Stimulated activated CD8-positive, alpha-beta memory T cell treated with anti-CD3 and anti-CD28 coated beads, Interleukin-12 subunit alpha, Interleukin-12 subunit beta, amount 100 ng/mL, for 4 hours (primary cell): ENCODE measurements at places on chromosomes 12 and 14.

DNA sequence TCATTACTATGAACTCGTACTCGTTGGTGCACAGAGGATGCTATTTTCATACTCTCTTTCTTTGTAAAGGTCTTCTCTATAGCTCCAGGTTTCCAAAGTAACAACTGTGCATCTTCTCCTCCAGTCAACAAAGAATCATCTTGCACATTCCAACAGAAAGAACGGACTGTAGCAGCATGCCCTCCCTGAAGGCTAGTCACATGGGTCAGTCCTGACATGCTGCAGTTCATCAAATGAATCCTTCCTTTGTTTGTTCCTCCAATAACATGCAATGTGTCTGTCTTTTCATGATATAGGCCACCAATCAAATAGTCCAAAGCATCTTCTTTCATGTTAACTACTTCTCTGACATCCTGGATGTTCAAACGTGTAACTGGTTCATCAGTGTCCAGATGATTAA lies 42.9 kb downstream of the WDR89 start:
- DNase-seq, result no peak

DNA sequence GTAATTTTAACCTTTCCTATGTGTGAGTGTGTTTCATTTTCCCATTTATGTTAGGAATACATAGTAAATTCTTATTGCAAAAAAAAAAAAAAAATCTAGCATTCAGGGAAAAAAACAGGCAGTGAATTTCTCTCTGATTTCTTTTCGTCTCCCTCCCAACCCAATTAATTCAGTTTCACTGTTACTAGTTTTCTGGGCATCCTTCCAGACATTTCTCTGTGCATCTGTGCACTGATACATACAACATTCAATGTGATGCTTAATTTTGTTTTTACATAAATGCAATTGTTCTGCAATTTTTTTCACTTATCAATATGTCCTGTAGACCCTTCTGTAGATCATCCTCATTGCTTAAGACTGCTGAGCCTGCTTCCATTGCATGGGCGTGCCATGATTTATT lies 694.3 kb upstream of the TBX3 start:
- no peak for DNase-seq

DNA sequence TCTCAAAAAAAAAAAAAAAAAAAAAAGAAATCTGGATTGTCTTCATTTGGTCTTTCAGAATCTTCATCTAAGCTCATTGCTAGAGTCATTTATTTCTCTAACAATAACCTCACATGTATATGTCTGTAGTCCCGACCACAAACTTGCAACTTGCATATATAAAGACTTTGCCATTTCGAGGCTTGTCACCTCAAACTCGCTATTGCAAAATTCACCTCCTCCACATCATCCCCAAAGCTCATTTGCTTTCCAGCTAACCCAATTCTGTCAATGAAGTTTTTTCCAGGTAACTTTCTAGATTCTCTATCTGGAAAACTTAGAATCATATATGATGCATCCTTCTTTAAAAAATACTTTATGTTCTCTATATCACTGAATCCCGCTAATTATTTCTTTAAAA lies 393.2 kb upstream of the ATXN7L3B start:
- no peak for DNase-seq

DNA sequence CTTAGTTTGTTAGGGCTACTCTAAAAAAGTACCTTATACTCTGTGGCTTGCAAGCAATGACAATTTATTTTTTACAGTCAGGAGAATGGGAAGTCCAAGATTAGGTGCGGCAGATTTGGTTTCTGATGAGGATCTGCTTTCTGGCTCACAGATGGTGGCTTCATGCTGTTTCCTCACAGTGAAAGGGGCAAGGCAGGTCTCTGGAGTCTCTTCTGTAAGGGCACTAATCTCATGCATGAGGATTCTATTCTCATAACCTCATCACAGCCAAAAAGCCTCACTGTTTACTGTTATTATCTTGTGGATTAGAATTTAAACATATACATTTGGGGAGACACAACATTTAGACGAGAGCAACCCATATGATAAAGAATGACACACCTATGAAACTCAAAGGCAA lies 1957.4 kb upstream of the SEL1L start:
- DNase-seq, result no peak

DNA sequence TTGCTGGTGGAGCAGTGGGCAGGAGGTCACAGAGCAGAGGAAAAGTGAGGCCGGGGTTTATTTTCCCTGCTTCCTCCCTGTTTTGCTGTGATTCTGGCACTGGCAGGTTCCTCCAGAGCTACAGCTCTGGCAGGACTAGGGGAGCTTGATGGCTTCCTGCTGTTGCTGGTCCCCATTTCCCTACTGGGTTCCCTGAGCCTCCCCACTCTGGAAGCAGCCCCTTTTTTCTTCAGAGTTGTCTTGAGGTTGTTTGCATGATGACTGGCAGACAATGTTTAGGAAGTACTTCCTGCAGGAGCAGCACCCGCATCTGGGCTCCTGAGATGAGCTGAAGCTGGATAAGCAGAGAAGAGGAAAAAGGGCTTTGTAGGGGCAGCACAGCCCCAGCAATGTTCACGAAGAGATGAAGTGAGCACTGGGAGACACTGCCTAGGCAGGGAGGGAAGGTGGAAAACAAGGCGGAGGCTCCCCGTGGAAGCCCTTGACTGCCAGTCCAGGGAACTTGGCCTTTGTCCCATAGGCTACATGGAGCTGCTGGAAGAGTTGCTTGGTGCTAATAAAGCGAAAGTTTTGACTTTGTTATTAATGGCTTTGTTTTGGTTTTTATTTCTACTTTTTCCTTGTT lies 126.9 kb downstream of the SLC38A6 start:
- no peak for DNase-seq

- DNase-seq, result no peak
Measured at GRCh38 chr12:57340104-57340503, 89.1 kb upstream of the STAC3 start.

DNA sequence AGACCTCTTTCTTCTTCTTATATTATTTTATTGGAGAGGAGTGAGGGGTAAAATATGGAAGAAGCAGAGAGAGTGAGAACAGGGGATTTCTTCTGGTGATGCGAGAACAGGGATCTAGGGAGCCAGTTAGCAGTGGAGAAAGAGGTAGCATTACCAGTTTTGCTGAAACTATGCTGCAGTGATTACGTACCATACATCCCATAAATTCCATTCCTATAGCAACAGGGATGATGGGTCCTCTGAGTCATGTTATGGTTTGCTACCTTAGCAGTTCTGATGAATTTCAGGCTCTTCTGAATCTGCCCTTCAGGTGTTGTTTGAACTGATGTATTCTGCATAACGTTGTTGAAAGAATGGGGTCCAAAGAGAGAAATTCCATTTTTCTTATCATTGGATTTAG lies 625.4 kb upstream of the LRFN5 start:
- no peak for DNase-seq

DNA sequence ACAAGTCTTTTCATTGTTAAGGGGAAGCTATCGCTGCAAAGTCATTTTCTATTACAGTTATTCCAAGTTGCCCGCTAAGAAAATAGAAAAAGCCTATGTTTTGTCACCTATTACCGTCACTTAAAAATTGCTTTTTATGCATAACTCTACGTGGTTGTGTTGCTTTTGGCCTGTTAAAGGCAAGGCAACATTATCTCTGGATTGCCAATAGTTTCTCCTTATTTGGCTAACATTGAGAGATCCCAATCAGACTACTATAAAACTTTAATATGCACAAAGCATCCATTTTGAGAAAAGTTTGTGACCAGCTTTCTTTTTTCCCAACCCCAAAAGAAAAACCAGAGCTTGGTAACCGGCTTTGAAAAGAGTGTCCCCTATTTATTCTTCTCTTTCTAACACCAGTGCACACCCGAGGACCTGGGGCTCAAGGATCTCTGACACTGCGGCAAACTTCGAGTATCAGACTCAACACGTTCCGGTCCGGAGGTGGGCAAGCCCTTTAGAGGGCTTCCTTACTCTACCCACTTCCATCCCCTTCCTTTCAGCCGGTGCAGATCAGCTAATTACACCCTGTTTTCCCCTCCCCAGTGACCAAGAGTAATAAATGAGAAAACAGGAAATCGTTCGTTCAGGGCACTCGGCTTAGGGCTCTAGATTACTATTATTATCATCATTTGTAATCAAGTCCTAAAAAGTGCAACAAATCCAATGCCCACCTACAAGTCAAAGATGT lies 1.2 kb downstream of the PPP1R12A start:
- DNase-seq, result no peak

GRCh38 chr14:105049753-105050550 lies 15.3 kb downstream of the GPR132 start:
- DNase-seq, result no peak

DNA sequence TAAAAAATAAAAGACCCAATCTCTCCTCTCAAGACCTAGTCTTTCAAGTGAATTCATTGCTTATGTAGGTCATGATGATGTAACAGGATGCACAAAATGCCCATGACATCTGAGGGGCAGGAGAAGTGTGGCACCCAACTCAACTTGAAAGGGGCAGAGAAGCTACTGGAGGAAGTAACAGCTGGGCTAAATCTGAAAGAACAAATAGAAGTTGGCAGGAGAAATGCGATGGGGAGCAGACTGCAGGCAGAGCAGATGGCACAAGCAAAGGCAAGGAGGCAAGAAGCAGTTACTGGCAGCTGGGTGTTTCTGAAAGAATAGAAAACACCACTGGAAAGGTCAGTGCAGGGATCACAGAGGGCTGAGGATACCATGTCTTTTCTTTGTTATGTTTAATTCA lies 14.6 kb downstream of the SLC38A4 start:
- DNase-seq, result no peak

GRCh38 chr12:693934-694533 lies 30.8 kb upstream of the NINJ2 start:
- DNase-seq, result no peak
